Airway epithelial cell (primary cell): ENCODE measurements at places on chromosomes 1 and 21. TPM values are rescaled to one million over a fixed set of nuclear protein-coding genes. Genes with fewer than 3 reads are reported as not detected.

NGF gene
- 0.09 and 0.35 TPM in 2 replicates for total RNA-seq

SPRR2B gene
- not detected in 2 replicates for total RNA-seq

ENSA gene
- 157 and 349 TPM in 2 replicates for total RNA-seq

HES4 gene
- total RNA-seq, result 56.3 and 58.9 TPM in 2 replicates
